ENCODE measurements at places on chromosomes 3 and 15. TPM values are rescaled to one million over a fixed set of nuclear protein-coding genes. Genes with fewer than 3 reads are reported as not detected.

Gene PP2D1
- total RNA-seq: not detected

Gene PDCD7
- 22.0 TPM for total RNA-seq

Gene PIK3R4
- 27.7 TPM for total RNA-seq

Gene MORC1
- not detected for total RNA-seq

Gene GOLGA8T
- total RNA-seq: 0.66 TPM

Data from mucosa of gallbladder (tissue), 1 donor.